Retinal pigment epithelial cell (primary cell): ENCODE measurements at places on chromosomes 12 and 14.

- DNase-seq = no peak
Observed at GRCh38 chr12:49763006-49763591, 21.7 kb downstream of the TMBIM6 start.

DNA sequence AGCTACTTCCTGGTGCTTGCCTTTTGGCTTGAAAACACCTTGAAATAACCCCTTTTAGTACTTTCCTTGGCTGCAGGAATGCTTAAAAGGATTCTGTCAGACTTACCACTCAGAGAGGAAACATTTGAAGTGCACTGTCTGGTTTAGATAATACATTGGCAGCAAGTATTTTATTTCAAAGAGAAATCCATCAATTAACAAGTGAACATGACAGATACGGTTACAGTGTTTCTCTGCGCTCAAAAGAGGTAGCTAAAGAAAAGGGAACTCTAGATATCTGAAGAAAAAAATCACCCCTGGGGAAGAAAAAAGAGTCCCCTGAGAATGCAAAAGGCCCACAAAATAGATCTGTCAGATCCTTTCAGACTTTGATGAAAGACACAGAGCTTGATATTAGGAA lies 421.9 kb downstream of the LRFN5 start:
- no peak for DNase-seq

DNA sequence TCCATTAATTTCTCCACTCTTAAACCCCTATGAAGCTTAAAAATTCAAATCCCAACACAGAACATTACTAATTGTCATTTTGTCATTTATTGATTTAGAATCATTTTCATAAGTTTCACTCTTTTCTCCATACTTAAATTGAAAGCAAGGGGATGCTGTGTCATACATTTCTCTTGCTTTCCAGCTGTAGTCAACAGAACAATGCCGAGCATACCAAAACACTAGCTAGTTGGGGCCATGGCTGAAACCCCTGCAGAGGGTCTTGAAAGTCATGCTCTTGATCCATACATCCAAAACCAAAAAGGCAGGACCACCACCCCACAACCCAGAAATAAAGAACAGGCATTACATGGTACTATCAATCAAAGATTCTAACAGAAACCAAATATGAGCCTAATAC lies 9.0 kb downstream of the EXOC5 start:
- DNase-seq = no peak

DNA sequence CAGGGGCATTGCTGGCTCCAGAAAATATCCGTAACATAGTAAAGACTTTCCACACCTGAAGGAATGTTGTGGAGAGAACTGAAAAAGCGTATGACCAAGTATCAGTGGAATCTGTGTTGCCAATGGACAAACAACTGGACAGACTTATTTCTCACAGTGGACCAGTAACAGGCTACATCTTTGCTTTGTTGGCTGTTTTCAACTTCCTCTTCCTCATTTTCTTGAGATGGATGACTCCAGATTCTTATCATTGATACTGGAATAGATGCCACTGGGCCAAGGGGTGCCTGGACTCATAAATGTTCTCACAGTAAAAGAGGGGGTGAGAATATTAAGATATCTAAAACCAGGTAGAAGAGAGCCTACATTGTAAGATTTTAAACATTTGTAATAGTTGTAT lies 6.4 kb downstream of the GAS2L3 start:
- no peak for DNase-seq

DNA sequence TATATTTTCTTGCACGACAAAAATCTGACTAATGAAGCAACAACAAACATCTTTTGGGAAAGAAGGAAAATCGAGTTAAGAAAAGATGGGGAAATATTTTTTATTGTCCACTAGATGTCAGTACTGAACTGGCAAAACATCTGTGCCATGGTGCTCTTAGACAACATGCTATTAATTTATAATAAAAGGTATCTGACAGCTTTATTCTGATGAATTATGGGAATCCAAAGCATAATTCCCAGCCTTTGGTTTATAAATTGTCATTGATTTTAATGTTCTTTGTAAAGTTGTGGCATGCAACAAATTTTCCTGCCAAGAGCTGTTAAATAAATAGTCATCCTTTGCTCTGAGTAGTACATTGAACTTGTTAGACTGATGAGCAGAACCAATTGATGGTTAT lies 231.2 kb downstream of the ETNK1 start:
- DNase-seq = no peak

DNA sequence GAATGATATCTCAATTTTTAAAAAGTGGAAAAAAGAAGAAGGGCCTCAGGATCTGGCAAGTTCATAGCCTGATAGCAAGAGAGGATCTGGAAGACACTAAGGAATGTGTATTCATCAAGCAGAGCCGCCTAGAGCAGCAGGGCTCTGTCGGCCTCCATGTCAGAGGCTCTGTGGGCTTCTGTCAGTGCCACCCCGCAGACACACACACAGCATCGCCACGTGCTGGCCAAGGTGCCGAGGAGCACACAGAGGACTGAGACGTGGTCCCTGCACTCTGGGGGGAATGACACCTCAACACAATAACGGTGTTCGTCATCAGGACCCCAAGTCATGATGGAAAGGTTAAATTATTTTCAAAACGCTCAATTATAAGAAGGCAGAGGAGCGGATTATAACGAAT lies 21.3 kb upstream of the PRMT8 start:
- DNase-seq = no peak

DNA sequence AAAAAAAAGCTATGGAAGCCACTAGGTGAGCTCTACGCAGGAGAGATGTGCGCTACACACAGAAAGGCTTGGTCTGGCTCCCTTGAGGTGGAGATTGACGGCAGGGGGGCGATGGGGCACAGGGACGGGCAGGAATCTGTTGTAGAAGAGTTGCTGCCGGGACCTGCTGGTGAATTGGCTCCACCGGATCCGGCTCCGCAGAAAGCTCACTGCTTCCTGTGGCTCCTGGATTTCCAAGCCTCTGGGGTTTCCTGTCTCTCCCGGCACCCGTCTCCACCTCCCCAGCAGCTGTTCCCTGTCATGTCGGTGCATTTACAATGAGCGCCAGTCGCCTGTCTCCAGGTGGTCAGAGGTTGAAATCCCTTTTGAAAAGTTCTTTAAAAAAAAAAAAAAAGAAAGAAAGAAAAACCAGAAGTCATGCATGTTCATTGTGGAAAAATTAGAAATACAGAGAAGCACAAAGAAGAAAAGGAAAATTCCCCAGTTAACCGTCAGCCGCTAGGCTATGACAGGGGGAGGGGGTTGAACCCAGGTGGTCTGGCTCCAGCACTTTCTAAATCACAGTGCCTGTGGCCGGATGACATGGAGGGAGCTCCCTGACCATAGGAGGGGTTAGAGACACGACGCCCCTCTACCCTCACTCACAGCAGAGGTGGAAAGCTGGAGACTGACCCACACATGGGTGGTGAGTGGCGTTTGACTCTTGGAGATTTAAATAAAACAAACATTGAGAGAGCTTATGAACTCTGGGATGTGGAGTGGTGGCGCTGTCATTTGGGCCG lies 20.8 kb downstream of the FAM222A start:
- DNase-seq = no peak

DNA sequence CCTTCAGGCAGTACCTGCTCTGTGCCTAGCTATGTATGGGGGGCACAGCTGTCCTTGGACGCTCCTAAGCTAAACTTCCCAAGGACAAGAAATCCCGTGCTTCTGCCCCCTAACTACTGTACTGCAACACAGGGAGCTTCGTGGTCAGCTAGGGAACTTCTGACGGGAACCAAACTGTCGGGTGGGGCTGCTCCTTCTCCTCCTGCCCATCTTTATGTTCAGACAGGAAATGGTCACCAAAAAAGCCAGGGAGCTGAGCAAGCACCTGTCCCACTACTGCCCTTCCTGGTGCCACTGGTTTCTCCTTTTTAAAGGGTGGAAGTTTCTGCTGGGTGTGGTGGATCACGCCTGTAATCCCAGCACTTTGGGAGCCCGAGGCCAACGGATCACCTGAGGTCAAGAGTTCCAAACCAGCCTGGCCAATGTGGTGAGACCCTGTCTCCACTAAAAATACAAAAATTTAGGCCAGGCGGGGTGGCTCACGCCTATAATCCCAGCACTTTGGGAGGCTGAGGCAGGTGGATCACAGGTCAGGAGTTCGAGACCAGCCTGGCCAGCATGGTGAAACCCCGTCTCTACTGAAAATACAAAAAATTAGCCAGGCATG lies 26.6 kb downstream of the PXN start:
- no peak for DNase-seq

DNA sequence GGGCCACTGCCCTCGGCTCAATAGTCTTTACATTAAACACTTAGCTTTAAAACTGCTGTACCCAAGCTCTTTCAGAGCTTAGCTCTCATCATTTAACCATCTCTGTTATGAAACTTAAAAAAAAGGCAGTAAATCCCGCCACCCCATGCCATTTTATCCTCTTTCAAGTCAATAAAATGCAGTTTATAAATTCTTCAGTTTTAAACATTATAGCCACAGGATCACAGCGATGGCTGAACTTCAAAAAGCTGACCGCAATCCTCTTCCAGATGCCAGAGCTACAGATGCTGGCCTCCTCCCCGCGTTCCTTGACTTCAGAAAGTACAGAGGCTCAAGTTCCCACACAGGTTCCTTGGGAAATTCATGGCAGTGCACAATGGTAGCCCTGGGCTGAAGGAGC lies 4.2 kb downstream of the OR10G3 start:
- no peak for DNase-seq

GRCh38 chr14:54653712-54654469 lies 87.0 kb downstream of the SAMD4A start:
- peak; percentile 87 for DNase-seq

DNA sequence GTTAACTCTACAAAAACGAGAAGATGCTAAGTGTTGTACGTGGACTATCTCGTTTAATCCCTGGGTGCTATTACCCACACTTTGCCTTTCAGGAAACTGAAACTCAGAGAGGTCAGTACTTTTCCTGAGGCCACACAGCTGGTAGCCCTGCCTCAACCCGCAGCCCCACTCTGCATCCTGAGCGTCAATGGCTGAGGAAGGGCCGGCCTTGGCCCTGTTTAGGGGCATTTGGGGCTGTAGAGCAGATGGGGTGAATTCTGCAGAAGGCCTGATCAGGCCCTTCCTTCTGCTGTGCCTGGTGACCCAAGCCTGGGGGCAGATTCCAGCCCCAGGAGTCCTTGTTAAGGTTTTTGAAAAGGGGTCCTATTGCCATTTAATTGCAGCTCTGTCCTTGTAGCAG lies 3.7 kb upstream of the CCDC197 start:
- no peak for DNase-seq

- DNase-seq = no peak
Observed at GRCh38 chr14:100640471-100641273, 53.5 kb upstream of the BEGAIN start.

- DNase-seq = no peak
Observed at GRCh38 chr12:96890331-96890730, 16.7 kb upstream of the NEDD1 start.

- no peak for DNase-seq
Observed at GRCh38 chr14:91866511-91867295, 633 bp downstream of the TC2N start.

GRCh38 chr14:76497550-76498462 lies 121.9 kb downstream of the ESRRB start:
- no peak for DNase-seq

- no peak for DNase-seq
Observed at GRCh38 chr12:19783547-19784444, 344.5 kb downstream of the AEBP2 start.

GRCh38 chr14:22566845-22567244 lies 22.2 kb downstream of the DAD1 start:
- no peak for DNase-seq

DNA sequence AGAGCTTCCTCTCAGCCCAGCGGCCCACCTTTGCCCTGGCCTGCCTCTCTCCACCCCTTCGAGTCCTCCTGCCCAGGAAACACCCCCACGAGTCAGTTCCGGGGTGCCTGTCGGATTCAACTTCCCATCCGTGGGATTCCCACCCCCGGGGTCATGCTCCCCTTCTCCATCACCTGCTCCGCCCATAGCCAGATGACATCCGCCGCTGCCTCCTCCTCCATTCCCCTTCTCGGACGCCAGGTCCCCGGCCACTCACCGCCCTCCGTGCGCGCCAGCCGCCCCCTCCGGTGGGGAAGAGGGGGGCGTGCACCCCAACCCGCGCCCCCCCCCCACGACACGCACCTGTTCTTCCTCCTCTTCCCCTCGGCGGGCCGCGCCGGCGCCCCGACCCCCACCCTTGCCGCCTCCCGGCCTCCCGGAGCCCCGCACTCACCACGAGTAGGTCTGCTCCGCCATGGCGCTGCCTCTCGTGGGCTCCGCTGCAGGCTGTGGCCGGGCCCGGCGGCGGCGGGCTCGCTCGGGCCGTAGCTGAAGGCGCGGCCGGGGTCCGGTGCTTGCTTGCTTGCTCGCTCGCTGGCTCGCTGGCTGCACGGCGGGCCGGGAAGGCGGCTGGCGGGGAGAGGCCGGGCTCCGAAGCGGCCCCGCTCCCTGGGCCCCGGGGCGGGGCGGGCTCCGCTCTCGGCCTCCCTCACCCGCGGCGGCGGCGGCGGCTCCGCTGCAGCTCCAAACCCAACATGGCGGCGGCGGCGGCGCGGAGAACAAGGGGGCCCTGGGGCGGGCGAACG lies 554 bp downstream of the SPPL3 start:
- DNase-seq = peak; percentile 4

DNA sequence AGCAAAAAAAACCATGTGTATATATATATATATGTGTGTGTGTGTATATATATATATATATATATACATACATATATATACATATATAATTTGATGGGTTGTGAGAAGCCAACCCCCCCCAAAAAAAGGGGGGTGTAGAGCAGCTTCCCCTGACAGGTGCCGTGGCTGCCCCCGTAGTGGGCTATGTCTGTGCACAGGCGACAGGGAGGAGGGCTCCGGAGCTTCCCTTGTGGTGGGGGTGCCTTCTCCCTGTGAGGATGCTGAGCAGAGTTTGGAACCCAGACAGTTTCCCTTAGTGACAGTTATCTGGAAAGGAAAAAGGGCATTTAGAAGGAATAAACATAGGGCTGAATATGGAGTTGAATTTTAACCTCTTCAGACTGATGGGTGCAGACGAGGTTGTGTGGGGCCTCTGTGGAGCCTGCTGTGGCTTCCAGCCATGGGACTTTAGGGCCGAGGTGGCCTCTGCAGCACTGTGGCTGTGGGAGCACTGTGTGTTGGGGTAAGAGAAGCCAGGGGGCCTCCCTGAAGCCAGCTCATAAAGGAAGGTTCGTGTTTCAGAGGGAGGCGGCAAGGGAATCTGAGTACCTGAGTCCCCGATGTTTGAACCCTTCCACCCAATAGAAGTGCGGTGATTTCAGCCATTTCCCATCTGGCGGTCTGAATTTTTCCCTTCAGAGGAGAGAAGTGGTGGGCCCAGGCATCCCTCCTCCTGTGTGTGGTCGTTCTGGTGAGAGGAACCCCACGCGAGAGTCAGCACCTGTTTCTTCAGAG lies 19.8 kb downstream of the XRCC3 start:
- DNase-seq = no peak

GRCh38 chr12:29537298-29537697 lies 39.8 kb upstream of the OVCH1 start:
- DNase-seq = no peak

DNA sequence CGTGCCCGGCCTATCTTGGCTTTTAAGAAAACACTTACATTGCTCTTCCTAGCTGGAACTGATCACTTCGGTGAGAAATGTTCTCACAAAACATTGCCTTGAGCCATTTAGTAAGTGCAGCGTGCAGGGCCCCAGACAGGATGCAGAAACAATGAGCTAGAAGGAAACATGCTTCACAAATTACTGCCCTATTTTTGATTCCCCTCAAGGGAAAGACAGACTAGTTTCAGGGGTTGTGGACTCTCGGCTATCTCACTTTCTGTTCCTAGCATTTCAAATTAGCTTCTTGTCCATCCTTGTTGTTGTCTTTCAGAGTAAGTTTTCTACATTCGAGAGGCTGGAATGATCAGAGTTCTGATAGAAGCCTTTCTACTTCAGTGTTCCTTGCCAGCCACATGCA lies 21.6 kb downstream of the TGFB3 start:
- DNase-seq = no peak
